CD4-positive, alpha-beta T cell treated with Interleukin-4 for 4 hours (primary cell): ENCODE measurements at places on chromosomes 11 and 22.

- no peak for DNase-seq
Measured at GRCh38 chr11:27179334-27179733, 138.7 kb downstream of the BBOX1 start.

GRCh38 chr11:115488945-115489344 lies 15.3 kb downstream of the CADM1 start:
- no peak for DNase-seq

- no peak for DNase-seq
Measured at GRCh38 chr11:131486100-131486499, 115.7 kb downstream of the NTM start.

- no peak for DNase-seq
Measured at GRCh38 chr22:29840498-29840897, 2.4 kb upstream of the ASCC2 start.

- DNase-seq, result peak; percentile 76
Measured at GRCh38 chr11:123054301-123055065, 7.5 kb downstream of the HSPA8 start.

GRCh38 chr11:13947379-13947778 lies 15.1 kb upstream of the SPON1 start:
- no peak for DNase-seq

- no peak for DNase-seq
Measured at GRCh38 chr22:37571258-37571991, 8.5 kb downstream of the LGALS2 start.

DNA sequence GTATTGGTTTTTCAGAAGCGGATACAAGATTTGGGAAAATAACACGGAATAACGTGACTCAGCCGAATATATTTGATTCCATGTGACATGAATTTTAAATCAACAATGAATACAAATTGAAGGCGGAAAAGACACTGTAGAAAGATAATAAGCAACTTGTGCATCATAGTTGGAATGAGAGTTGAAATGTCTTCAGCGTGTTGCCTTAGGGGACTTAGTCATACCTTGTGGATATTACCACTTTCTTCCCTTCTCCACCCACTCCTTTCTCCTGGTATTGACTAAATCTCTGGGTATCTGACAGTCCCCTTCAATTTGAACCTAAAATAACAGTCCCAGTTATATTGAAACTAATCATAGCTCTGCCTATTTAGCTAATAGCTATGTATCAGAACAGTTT lies 2373.1 kb upstream of the RAG2 start:
- DNase-seq, result no peak

GRCh38 chr11:126417091-126417862 lies 61.8 kb downstream of the ST3GAL4 start:
- DNase-seq, result no peak

- no peak for DNase-seq
Measured at GRCh38 chr11:125932301-125932700, 13.5 kb upstream of the VSIG10L2 start.

- DNase-seq, result no peak
Measured at GRCh38 chr11:28529046-28529445, 420.9 kb downstream of the METTL15 start.

- DNase-seq, result no peak
Measured at GRCh38 chr11:110287537-110287936, 8.9 kb downstream of the RDX start.

DNA sequence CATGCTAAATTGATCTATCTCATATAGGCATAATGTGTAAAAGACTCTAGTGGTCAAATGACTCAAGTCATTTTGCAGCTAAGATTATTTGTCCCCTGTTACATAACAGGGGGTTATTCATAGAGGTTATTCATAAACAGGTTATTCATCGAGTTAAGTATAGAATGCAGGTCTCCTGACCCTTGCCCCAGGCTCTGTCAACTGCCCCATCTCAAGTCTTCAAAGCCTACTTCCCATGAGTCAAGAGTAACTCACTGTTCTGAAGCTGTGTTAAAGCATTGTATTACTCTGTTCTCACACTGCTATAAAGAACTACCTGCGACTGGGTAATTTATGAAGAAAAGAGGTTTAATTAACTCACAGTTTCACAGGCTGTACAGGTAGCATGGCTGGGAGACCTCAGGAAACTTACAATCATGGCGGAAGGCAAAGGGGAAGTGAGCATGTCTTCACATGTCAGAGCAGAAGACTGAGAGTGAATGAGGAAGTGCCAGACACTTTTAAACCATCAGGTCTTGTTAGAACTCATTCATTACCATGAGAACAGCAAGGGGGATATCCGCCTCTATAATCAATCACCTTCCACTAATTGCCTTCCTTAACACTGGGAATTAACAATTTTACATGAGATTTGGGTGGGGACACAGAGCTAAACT lies 226.2 kb upstream of the BLID start:
- no peak for DNase-seq

DNA sequence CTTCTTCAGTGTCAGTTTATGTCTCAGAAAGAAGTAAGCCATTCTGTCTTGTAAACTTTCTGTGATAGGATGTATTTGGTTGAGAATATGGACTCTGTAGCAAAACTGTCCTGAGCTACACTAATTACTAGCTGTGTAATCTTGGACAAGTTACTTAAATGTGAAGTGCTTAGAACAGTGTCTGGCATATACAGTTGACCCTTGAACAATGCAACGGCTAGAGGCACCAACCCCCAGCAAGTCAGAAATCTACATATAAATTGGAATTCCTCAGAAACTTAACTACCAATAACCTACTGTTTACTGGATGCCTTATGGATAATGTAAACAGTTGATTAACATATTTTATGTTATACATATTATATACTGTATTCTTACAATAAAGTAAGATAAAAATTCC lies 68.7 kb upstream of the GRK2 start:
- DNase-seq, result no peak

DNA sequence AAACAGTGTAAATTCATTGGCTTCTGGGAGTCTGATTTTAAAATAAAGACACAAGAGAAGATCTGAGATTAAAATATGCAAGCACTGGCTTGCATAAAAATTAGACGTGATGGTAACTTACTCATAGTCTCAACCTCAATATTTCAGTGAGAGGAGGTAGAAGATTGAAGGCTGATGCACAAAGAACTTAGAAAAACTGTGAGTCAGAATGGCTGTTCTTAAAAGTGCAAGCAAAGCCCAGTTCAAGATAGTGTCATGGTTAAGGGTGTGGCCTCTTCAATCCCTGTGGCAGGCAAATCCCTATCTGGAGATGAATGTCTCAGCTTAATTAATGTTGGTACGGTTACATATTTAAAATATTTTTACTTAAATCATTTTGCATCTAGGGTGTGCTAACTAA lies 33.6 kb upstream of the FIBIN start:
- DNase-seq, result no peak

- DNase-seq, result no peak
Measured at GRCh38 chr11:82969811-82970210, 68.3 kb downstream of the DDIAS start.

- no peak for DNase-seq
Measured at GRCh38 chr11:91299980-91300379, 924.6 kb upstream of the FAT3 start.

GRCh38 chr22:24588757-24589481 lies 4.0 kb downstream of the LRRC75B start:
- DNase-seq, result no peak

- no peak for DNase-seq
Measured at GRCh38 chr11:69265210-69265609, 28.7 kb upstream of the MYEOV start.

DNA sequence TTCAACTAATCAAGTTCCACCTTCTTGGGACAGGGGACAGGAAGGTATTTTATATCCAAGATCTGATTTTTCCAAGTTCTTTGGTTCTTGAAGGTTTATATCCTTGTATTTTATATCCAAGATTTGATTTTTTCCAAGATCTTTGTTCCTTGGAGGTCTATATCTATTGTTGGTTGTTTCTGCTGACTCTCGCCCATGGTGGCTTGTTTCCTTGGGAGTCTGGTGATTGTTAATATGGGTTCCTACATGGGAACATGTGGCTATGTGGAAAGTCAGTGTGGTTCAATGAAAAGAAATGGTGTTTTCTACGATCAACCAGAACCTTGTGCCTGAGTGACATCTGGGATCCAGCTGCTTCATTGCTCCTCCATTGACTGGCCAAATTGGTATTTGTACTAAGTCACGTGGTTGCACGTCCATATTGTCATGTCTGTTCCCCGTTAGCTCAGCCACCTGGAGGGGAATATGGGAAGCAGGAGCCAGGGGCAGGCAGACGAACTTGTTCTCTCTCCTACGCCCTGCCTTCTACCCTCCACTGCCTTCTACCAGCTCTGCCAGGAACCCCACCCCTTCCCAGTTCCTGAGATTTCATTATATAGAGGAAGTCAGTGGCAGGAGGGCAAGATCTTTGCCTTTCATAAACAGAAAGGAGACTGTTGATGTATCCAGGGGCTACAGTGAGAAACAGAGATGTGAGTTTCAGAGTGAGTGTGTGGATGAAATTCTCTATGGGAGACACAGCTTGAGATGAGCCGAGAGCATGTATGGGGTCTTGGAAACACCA lies 11.1 kb upstream of the CSF2RB start:
- no peak for DNase-seq

GRCh38 chr22:39952347-39952746 lies 7.8 kb upstream of the TMA7B start:
- DNase-seq, result no peak

DNA sequence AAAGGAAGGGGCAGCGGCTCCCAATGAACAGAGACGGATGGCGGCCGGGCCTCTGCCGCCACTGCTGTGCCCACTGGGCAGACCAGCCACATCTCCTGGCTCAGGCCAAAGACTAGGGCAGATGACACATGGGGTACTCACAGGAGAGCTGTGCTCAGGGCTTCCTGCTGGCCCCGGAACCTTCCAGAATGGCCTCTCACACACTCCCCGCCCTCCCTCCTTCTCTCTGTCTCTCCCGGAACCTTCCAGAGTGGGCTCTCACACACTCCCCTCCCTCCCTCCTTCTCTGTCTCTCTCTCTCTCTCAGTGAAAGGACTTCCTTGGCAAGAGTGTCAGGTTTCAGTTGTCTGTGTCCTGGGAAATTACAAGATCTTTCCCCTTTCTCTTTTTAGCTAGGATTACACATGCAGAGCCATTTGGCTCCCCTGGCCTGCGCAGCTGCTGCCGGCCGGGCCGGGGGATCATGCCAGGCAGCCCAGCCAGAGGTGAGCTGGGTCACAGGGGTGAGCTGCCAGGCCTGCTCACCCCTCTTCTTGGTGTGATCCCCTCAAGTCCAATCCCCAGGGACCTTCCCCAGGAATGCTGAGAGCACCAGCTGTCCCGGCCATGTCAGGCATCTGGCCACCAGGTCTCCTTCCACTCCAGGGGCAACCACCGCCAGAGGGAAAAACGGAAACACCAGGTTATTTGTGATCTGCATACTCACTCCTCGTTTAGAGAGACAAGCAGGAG lies 45.3 kb upstream of the ADA2 start:
- no peak for DNase-seq

GRCh38 chr11:41461057-41461681 lies 1.7 kb upstream of the LRRC4C start:
- peak; percentile 0 for DNase-seq

DNA sequence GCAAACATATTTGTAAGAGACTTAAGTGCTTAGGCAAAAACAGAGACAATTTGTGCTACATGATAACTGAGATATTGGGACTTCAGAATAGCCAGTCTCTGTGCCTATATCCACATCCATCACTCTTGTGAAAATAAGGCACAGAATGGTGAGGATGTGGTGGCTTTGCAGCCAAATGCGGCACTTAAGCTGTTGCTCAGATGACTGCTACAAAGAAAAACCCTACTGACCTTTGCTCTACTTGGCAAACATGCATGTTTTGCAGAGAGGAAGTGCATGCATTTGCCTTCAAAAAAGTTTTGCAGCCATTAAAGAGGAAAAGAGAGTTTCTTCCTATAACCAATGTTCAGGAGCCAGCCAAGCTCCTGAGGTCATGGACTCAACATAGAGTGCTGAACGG lies 675.0 kb upstream of the KIRREL3 start:
- DNase-seq, result no peak

GRCh38 chr11:68724293-68724692 lies 27.0 kb downstream of the TESMIN start:
- DNase-seq, result no peak

GRCh38 chr11:84022695-84023094 lies 736.5 kb upstream of the CCDC90B start:
- no peak for DNase-seq

DNA sequence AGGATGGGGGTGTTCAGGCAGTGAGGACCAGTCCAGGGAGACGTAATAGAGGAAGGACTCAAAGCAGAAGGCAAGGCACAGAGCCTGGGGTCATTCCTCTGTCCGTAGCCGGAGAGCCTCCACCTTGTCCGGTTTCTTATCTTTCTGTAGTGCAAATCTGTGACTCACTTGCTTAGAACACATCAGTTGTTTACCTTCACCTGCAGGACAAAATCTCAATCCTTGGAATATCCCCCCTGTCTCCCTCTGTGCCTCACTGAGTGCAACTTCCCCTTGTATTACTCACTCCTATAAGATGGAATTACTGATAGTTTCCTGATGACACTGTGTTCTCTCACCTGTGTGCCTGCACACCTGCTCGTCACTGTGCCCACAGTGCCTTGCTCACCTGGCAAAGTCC lies 20.4 kb upstream of the TTC12 start:
- no peak for DNase-seq

DNA sequence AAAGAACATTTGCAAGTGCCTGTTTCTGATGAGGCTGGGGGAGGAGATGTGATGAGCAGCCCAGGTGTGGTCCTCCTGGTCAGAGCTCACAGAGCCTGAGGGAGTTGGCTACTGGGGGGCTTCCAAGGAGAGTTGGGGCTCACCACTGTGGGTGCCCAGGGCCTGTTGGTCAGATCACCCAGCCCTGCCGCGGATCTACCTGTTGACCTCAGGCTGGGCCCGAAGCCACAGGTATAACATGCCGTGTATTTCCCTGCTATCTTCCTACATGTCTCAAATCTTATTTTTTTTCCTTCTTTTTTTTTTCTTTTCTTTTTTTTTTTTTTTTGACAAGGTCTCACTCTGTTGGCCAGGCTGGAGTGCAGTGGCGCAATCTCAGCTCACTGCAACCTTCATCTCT lies 199.7 kb upstream of the TBCEL start:
- DNase-seq, result no peak

- no peak for DNase-seq
Measured at GRCh38 chr11:116895048-116895757, 57.8 kb upstream of the APOA1 start.

GRCh38 chr11:313304-313786 lies 495 bp upstream of the IFITM1 start:
- no peak for DNase-seq

DNA sequence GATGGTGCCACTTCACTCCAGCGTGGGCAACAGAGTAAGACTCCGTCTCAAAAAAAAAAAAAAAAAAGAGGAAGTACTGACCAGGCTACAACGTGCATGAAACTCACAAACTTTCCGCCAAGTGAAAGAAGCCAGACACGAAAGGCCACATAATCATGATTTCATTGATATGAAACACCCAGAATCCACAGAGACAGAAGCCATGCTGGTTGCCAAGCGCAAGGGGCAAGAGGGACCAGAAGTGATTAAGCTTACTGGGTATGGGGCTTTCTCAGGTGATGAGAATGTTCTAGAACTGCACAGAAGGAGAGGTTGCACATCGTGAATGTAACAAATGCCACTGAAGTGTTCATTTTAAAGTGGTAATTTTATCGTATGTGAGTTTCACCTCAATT lies 60.9 kb downstream of the CELSR1 start:
- DNase-seq, result no peak
